ENCODE measurements at places on chromosomes 5 and 9. TPM values are rescaled to one million over a fixed set of nuclear protein-coding genes. Genes with fewer than 3 reads are reported as not detected.

DNA sequence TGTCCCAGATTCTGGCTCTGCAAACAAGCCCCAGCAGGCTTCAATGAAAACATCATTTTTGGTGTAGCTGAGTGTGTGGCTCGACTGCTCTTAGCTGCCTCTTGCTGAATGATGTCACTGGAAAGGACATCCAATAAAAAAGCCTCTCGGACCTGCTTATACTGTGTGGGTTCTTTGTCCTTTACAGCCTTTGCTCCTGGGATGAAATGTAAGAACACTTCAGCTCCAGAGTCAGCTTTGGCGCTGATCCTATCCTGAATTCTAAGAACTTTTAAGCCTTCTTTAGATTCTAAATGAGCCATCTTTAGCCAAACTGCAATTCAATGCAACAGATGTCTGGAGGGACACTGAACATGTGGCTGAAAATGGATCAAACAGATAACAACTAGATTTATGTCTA lies 404.6 kb upstream of the C9orf72 start:
- H3K4me1 ChIP-seq: no peaks in the 10 kb centered on the region
- H3K36me3 ChIP-seq: no peaks in the 10 kb centered on the region
- no peak for DNase-seq
- H3K27me3 ChIP-seq: no peaks in the 10 kb centered on the region
- H3K4me3 ChIP-seq: no peak overlapping the region
- H3K27ac ChIP-seq: no peak overlapping the region

DNA sequence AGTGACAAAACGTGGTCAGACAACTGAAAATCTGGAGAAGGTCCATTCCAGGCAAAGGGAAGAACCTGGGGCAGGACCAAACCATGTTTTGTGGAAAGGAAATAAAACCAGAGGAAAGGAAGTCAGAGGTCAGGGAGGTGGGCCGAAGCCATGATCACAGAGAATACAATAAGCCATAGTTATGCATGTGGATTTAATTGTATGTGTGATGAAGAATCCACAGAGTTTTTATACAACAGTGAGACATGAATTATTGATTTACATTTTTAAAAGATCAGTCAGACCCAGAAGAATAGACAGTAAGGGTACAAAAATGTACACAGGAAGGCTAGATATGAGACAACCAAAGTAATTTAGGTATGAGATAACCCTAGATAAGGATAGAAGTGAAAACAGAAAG lies 20.8 kb downstream of the TTC33 start:
- no peak overlapping the region for H3K4me3 ChIP-seq
- no peaks in the 10 kb centered on the region for H3K4me1 ChIP-seq
- DNase-seq: no peak
- no peaks in the 10 kb centered on the region for H3K27me3 ChIP-seq

NEUROG1 gene
- total RNA-seq: not detected

FOXD4L3 gene
- total RNA-seq: not detected

DNA sequence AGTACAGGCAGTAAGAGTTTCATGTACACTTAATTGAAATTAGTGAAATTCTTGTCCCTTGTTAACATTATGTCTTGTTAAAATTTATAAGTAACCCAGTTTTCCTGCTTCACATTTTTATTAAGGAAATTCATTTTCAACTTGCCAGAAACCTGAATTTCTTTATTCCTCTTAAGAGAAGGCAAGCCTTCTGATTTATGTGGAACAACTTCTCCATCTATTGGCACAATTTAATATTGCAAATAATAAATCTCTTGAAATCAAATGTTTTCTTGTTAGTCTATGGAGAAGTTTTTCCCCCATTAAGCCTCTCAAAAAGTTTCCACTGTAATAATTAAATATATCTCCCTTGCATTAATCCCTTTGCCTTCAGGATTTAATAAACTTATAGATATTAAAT lies 33.8 kb upstream of the ACO1 start:
- no peak overlapping the region for H3K4me3 ChIP-seq
- H3K36me3 ChIP-seq: peaks cover 2% of the 10 kb centered on the region
- no peak for DNase-seq
- 0 out of 2 replicates have a peak, but pooled peaks cover 3% of the 10 kb centered on the region for H3K4me1 ChIP-seq
- H3K27me3 ChIP-seq: no peaks in the 10 kb centered on the region

GRCh38 chr5:13780081-13780480 lies 164.4 kb downstream of the DNAH5 start:
- no peak overlapping the region for H3K27ac ChIP-seq
- no peaks in the 10 kb centered on the region for H3K4me1 ChIP-seq
- DNase-seq: no peak
- H3K4me3 ChIP-seq: no peak overlapping the region
- H3K27me3 ChIP-seq: no peaks in the 10 kb centered on the region

GRXCR2 gene
- not detected for total RNA-seq

DNA sequence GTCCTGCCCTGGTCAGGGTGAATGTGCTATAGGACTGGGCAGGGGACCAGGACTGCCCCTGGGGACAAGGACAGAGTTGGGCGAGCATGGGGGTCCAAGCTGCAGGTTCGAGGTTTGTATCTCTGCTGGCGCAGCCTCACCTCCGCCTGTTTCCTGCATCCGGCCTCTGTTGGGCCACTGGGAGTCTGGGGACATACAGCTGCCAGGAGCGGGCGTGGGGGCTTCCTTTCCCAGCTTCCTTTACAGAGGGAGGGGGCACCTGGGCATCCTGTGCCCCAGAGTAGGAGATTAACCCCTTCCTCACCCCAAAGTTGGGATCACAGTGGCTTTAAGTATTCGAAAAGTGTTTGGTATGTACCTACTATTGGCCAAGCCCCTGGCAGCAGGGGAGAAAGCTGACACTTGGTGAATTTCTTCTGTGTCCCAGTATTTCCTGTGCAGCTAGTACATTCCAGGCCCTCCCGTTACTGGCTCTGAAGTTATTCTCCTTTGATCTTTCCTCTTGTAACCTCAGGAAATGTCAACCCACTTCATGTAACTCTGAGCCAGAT lies 19.0 kb downstream of the OLFML2A start:
- H3K4me3 ChIP-seq: no peak overlapping the region
- H3K4me1 ChIP-seq: no peaks in the 10 kb centered on the region
- no peak overlapping the region for H3K27ac ChIP-seq
- no peak for DNase-seq
- H3K36me3 ChIP-seq: no peaks in the 10 kb centered on the region
- H3K27me3 ChIP-seq: no peaks in the 10 kb centered on the region

DNA sequence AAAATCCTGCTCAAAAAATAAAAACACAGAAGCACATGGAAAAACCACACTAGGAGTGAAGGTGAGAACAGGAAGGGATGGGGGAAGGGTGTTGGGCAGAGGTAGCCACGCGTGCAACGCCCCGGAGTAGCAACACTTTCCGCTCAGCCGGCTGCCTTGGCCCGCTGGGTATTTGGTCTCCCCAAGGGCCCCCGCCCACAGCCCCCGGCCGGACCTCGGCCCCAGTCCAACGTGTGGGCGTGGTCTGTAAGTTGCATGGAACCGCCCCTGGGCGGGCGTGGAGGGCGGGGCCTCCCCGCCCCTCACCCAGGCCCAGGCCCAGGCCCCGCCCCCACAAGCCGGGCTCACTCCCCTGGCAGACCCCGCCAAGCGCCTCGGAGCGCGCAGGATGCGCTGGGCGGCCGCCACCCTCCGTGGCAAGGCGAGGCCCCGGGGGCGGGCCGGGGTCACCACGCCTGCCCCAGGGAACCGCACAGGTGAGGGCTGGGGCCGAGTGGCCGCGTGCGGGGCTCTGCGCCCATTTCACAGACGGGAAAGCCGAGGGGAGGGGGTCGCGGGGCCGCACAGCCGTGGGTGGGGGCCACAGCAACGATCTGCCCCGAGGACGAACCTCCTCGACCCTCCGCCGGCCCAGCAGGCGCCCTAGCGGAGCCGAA lies at the start of gene SUSD3:
Gene SUSD3, plus strand, starts transcription at position 347 of the 656 bp plus-strand sequence. Its CDS starts 42 bp downstream, at position 389.
- peak within 1 kb of the TSS; percentile 56 for H3K4me3 ChIP-seq
- no peaks in the 10 kb centered on the region for H3K36me3 ChIP-seq
- no peaks in the 10 kb centered on the region for H3K4me1 ChIP-seq
- no peaks in the 10 kb centered on the region for H3K27me3 ChIP-seq
- no peak within 1 kb of the TSS for H3K27ac ChIP-seq

DNA sequence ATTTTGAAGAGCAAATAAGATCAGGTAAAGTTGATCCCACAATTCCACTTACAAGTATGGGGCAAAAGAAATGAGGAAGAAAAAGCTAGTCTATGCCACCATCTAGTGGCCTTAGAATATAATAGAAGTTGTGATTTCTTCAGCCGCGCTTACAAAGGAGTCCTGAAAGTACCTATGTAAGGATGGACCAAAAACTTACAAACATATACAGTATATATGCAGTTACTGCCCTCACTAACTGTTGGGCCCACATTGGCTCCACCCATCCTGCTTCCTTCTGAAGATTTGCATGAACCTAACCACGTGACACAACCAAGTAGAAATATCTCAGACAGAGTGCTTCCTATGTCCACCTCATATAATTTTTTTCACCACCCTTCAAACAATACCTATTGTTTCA lies 11.7 kb upstream of the OR13D1 start:
- no peak overlapping the region for H3K4me3 ChIP-seq
- no peak overlapping the region for H3K27ac ChIP-seq
- no peak for DNase-seq
- H3K36me3 ChIP-seq: no peaks in the 10 kb centered on the region
- H3K4me1 ChIP-seq: no peaks in the 10 kb centered on the region
- H3K27me3 ChIP-seq: no peaks in the 10 kb centered on the region

- no peak overlapping the region for H3K4me3 ChIP-seq
- H3K27ac ChIP-seq: no peak overlapping the region
- DNase-seq: no peak
- H3K4me1 ChIP-seq: no peaks in the 10 kb centered on the region
- H3K27me3 ChIP-seq: no peaks in the 10 kb centered on the region
- no peaks in the 10 kb centered on the region for H3K36me3 ChIP-seq
Observed at GRCh38 chr5:13739479-13739878, 205.0 kb downstream of the DNAH5 start.

GRCh38 chr5:107428303-107428813 lies 242.4 kb downstream of the EFNA5 start:
- H3K36me3 ChIP-seq: no peaks in the 10 kb centered on the region
- no peaks in the 10 kb centered on the region for H3K4me1 ChIP-seq
- no peak for DNase-seq
- H3K27me3 ChIP-seq: no peaks in the 10 kb centered on the region
- no peak overlapping the region for H3K27ac ChIP-seq
